Activated CD8-positive, alpha-beta memory T cell treated with anti-CD3 and anti-CD28 coated beads for 24 hours (primary cell): ENCODE measurements at places on chromosomes 2 and 18.

GRCh38 chr2:83103613-83104012 lies 1355.5 kb downstream of the SUCLG1 start:
- no peak for DNase-seq

GRCh38 chr2:164009756-164010337 lies 274.0 kb upstream of the FIGN start:
- DNase-seq: no peak

DNA sequence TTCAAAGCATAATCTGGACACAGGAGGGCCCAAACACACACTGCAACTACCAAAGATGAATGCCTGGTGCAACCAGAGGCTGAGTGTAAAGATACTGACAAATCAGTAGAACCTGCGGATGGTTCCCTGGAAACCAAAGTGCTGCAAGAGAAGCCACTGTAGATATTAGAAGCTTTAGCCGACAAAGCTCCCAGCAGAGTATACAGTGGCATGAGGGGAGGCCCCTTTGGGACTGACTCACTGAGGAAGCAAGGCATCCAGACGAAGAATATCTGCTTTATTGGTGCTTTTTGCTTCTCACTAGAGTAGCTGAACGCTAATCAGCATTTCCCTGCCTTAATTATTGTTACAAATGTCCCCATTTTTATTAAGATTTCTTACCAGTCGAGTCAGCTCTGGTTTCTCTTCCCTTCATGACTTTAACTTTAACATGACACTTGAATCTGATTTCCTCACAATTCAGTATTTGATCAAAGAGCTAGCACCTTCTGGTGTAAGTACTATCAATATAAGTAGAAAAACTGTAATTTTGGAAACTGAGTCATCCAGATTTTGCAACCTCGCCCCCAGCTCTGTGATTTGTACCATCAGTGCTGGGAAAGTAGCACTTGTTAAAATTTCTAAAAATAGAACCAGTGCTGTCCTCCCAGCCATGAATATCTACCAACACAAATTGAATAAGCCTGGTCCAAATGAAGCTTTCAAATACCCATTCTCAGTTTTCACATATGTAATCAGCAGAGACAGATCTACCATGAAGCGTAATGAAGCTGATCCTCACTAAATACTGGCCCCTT lies 34.2 kb downstream of the FIGN start:
- no peak for DNase-seq

GRCh38 chr2:85430752-85431569 lies 12.4 kb downstream of the SH2D6 start:
- no peak for DNase-seq

GRCh38 chr2:112782234-112782799 lies 2.0 kb downstream of the IL1A start:
- DNase-seq: no peak

DNA sequence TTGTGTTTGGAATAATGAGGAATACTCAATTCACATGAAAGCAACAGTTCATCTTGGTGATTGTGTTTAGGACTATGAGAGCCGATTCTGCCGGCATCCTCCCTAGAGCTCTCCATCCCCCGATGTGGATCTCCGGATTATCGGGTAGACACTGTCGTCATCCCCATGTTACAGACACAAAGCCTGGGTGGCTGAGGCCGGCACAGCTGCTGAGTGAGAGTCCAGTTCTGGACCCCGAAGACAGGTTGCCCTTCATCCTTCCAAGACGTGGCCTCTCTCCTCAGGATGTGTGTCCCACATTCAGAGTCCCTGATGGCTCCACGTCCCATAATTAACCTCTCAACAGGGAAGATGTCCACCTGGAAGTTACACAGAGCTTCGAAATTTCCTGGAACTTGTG lies 129.3 kb downstream of the HDAC4 start:
- DNase-seq: no peak

GRCh38 chr2:160326786-160327185 lies 126.7 kb upstream of the ITGB6 start:
- no peak for DNase-seq

- DNase-seq: no peak
These were observed 18.9 kb downstream of the NCAPH start for GRCh38 chr2:96354492-96354891.

DNA sequence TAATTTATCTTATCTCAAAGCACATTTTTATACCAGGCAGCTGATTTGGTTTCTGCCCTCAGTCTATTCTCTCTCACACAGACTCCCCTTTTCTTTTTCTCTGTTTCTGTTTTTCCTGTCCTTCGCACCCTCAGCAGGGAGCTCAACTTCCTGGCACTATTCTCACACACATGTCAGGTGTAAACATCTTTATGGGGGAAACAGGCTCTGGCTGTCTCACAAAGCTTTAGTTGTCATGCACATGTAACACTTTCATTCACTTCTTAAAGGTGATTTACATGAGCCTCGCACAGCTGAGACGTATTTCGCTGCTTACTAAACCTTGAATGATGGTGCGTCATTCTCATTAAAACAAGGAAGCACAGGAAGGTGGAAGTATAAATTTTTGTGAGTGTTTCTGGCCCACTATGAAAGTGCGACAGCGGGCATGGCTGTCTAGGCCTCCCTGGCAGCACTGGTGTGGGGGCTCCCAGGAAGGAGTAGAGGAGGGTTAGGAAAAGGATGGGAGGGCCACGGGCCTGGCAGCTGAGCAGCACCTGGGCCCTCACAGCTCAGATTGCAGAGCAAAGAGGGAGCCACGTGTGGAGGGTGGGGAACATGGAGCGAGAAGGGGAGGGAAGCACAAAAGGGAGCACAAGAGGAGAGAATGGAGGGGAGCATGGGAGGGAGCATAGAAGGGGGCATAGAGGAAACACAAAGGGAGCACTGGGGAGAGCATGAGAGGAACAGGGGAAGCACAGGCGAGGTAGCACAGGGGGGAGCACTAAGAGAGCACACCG lies 46.2 kb upstream of the SNTG2 start:
- peak; percentile 40 for DNase-seq

DNA sequence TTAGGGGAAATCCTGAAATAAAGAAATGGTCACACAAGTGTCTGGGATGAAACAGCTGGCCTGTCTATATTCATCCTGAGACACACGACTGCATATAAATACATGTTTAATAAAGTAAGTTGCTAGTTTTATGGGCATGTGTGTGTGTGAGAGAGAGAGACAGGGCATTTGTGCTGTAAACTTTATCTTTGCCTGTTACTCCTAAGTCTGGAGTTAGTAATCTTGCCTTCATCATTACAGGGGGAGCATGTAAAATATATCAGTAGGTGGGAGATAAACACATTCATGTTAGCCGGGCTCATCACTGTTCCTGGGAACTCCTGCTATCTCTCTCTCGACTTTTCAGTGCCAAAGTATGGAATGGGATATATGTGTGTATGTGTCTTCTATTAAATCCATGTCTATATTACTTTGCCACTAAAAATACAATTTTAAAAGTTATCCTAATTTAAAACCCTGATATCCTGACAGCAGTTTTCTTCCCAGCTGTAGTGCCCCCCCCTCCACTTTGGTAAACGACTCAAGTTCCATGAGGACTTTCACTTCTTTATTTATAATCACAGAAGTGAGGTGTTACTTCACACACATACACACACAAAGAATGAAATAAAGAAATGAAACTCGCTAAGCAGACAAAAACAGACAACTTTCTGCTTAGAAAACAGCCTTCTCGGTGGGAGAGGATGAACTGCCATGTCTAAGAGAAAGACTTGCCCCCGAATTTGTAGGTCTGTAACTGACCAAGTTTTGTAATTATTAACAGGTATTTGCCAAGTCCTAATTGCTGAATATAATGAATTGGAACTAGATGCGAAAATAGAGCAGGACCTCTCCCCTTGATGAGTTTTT lies 947 bp downstream of the ZEB2 start:
- DNase-seq: no peak

DNA sequence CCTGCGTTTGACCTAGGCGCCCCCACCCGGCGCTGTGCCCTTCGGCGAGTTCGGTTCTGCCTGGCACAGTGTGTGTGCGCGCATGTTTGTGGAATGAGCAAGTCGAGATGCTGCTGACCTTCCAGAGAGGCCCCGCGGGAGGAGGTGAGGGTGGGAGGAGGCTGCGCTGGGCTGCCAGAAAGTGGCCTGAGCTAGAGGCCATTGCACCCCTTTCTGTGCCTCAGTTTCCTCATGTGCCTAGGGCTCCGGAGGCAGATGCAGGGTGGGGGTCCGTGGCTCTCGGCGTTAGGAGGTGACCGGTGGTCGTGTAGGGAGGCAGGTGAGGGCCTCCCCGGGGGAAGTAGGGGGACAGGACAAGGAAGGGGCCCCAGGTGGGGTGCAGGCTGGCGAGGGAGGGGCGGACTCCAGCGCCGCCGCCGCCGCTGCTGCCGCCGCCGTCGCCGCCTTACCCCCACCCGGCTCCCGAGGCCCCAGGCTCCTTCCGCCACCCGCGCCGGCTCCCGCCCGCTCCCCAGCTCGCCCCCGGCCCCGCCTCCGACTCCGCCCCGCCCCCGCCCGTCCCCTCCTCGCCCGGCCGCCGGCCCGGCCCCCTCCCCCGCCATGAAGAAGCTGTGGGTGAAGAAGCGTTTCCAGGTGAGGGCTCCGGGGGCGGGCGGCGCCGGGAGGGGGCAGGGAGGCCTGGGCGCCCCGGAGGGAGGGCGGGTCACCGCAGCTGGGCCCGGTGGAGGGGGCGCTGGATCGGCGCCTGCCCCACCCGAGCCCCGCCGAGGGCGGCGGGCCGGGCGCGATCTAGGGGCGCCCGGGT lies 7.0 kb downstream of the SPEG start:
- peak; percentile 69 for DNase-seq

- no peak for DNase-seq
These were observed 89.2 kb downstream of the SOCS6 start for GRCh38 chr18:70377857-70378701.

- no peak for DNase-seq
These were observed 549.6 kb upstream of the CELF4 start for GRCh38 chr18:38115201-38115600.

DNA sequence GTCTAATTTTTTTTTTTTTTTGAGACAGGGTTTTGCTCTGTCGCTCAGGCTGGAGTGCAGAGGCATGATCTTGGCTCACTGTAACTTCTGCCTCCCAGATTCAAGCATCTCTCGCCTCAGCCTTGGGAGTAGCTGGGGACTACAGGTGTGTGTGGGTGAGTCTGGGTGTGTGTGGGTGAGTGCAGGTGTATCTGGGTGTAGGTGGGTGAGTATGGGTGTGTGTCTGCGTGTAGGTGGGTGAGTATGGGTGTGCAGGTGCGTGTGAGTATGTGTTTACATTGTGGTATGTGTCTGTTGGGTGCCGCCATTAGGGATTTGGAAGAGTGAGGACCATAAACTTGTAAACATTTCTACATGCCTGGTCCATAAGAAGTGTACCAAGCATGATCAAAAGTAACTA lies 1.5 kb upstream of the RAB6C start:
- no peak for DNase-seq

- DNase-seq: no peak
These were observed 222.1 kb downstream of the MTX2 start for GRCh38 chr2:176491172-176491904.

DNA sequence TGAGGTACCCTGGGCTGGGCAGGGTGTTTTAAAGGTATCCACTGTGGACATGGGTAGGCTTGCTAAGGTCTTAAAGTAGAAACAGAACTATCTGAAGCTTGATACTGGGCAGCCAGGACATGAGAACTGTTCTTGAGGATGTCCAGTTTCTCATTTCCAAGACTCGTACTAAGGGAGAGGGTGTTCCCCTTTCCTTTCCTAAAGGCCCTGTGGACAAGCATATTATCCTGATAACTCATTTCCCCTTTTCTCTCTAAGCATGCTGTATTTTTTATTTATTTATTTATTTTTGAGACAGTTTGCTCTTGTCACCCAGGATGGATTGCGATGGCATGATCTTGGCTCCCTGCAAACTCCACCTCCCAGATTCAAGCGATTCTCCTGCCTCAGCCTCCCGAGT lies 273.6 kb downstream of the PRKCE start:
- no peak for DNase-seq

- no peak for DNase-seq
These were observed 40.0 kb upstream of the FOSL2 start for GRCh38 chr2:28352610-28353195.

- DNase-seq: no peak
These were observed 17.0 kb downstream of the TNFAIP6 start for GRCh38 chr2:151374436-151374835.

DNA sequence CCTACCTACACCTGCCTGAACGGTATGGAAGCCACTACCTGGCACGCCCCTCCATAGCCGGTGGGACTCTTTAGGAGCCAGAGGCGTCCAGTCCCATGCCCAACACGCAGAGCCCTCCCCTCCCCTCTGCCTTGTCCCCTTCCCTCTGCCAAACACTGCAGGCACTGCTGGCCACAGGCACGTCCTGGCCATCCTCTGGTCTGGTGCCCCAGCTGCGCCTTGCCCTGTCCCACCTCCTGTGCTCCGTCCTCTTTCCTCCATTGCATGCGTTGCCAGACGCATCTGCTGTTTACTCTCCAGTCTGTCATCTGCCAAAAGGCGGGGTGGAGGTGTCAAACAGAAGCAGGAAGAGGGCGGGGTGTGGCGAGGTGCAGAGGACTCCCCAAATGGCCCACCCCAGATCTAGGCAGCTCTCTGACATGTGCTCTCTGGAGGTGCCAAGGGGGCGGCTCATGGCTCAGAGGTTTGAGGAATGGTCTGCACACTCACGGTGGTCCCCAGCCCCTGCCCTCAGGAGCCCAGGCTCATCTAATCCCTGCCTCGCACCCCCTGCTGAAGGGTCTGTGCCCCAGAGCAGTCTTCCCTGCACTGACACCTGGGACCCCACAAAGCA lies 45.1 kb downstream of the HS6ST1 start:
- DNase-seq: no peak

GRCh38 chr2:239290618-239291474 lies 110.0 kb downstream of the HDAC4 start:
- no peak for DNase-seq

DNA sequence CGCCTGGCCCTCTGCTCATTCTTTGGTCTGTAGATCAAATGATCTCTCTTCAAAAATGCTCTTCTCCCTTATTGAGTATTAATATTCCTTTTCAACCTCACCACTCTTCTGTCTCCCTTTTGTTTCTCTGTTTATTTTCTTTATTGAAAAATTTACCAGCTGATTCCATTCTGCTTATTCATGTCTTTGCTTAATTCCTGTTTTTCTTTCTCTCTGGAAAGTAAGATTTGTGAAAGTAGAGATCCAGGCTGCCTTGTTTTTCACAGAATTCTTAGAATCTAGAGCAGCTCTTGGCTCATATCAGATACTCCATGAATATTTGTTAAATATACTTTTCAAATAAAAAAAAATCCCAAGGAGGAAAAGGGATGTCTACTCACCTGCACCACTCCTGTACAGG lies 157.0 kb downstream of the DOCK10 start:
- no peak for DNase-seq

GRCh38 chr2:239195318-239195871 lies 205.4 kb downstream of the HDAC4 start:
- peak; percentile 11 for DNase-seq

- no peak for DNase-seq
These were observed 16.0 kb upstream of the ASXL2 start for GRCh38 chr2:25894135-25894830.

DNA sequence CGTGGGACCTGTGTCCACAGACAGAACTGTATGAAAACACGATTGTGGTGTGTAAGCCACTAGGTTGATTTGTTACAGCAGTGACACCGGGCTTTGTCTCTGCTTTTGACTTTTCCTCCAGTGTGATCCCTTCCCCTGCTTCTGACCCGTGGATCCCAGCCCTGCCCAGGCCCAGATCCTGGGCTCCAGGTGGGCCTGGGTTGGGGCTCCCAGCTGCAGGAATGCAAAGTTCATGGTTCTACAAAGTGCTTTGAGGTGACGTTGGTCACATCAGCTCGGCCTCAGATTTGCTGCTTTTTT lies 26.8 kb downstream of the HPCAL1 start:
- DNase-seq: no peak

- no peak for DNase-seq
These were observed 116.5 kb upstream of the SPATS2L start for GRCh38 chr2:200189964-200190363.
